ENCODE measurements at places on chromosomes 1 and 21. TPM values are rescaled to one million over a fixed set of nuclear protein-coding genes. Genes with fewer than 3 reads are reported as not detected.
A peak's percentile ranks its signal among the peaks of the same experiment; 100 is the strongest.

- peak; percentile 85 for DNase-seq
These were observed 78.6 kb upstream of the SOD1 start for GRCh38 chr21:31580866-31581276.

Gene TMCC2
- 2.0 TPM for total RNA-seq

Gene GALE
- 4.6 TPM for total RNA-seq

DNA sequence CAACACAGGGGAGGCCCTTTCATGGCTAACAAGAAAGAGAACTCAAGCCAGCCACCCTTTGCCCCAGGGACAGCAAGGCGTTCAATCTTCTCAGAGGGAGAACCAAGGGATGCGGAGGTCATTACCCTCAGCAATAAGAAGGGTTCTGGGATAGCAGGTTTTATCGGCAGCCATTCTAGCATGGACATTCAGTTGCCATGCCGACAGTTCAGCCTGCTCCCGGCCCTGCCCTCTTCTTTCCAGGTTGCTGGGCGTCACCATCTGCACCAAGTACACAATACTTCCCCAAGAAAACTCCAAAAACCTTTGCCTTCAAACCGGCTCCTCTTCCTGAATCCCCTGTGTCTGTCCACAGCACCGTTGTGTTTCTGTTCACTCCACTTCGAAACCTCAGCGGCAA lies 47.1 kb downstream of the SYT2 start:
- no peak for DNase-seq

DNA sequence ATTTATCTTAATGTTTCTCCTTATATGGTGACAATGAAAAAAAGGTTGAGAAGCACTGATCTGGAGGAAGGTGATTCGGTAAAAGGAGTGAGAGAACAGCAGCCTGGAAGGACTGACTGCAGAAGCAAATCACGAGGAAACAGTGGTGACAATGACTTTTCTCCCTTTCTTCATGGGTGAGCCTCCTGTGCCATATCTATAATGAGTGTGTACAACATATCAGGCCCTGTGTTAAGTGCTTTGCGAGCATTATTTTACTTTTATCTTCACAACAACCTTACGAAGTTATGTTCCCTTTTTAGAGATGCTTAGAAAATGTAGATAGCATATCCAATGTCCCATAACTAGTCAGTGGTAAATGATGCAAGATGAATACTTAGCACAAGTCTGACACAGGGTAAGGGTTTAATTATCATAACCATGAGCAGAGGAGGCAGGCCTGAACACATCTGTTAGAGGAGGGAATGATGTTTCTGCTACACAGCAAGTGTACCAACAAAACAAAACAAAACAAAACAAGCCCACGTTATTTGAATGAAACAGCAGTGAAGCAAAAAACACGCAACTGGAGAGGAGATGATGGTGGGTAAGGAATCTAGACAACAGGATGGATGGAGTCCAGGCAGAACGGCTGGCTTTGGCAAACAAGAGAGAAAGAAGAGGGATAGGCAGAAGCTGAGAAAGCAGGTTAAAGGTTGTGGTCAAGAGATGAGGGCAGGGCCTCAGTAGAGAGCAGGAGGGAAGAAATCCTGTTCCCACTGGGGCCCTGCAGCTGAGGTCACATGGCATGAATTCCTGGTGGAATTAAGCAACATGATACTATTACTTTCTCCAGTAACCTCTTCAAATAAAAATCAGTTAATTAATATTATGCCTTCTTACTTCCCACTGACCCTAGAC lies 29.6 kb downstream of the GNG12 start:
- no peak for DNase-seq

GRCh38 chr1:94068096-94068998 lies 52.6 kb downstream of the ABCA4 start:
- no peak for DNase-seq

Measured in CD8-positive, alpha-beta T cell (primary cell).